ENCODE measurements at places on chromosomes 1 and 21.
A peak's percentile ranks its signal among the peaks of the same experiment; 100 is the strongest.

DNA sequence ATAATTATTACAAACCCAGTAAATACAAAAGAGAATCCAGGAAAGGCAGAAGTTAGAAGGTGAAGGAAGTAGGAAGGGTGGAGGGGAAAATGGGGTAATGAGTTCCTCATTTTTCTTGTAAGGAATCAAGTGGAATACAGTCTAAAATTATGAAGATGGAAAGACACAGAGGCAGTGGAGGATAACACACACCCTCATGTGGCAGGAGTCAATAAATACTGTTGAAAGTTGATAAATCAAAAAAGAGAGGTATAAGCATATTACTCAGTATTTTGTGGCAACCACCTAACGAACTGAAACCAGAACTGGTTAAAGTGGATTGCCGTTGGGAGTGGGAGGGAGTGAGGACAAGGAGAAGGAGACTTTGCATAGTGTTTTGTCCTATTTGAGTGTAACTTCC lies 78.6 kb upstream of the SLC44A3 start:
- no peak for DNase-seq

DNA sequence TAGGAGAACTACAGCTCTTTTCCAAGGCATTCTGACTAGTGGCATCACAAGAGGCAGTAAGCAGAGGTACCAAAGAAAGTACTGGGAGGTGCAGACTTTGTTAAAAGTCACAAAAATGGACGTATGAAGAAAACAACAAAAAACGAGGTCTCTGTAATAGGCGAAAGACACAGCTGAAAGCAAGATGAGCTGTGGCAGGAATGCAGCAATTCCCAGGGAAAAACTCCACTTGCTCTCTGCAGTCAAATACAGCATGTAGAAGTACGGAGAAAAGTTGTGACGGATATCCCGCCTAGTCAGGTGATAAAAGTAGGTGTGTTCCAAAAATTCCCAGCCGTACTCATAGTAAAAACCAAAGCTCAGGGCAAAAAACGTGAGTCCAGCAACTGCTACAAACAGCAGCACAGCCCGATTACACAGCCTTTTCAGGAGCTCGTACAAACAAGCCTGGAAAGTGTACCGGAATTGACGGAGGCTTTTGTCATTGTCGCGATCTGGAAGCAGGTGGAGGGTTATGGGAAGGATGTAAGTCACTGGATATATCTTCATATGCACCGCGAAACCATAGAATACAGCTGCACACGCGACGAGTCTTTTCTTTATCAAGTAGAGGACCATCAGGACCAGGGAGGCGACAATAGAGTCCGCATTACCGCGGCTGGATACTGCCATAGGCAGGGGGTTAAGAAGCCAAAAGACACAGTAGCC lies 979 bp downstream of the PIGM start:
- no peak for DNase-seq

DNA sequence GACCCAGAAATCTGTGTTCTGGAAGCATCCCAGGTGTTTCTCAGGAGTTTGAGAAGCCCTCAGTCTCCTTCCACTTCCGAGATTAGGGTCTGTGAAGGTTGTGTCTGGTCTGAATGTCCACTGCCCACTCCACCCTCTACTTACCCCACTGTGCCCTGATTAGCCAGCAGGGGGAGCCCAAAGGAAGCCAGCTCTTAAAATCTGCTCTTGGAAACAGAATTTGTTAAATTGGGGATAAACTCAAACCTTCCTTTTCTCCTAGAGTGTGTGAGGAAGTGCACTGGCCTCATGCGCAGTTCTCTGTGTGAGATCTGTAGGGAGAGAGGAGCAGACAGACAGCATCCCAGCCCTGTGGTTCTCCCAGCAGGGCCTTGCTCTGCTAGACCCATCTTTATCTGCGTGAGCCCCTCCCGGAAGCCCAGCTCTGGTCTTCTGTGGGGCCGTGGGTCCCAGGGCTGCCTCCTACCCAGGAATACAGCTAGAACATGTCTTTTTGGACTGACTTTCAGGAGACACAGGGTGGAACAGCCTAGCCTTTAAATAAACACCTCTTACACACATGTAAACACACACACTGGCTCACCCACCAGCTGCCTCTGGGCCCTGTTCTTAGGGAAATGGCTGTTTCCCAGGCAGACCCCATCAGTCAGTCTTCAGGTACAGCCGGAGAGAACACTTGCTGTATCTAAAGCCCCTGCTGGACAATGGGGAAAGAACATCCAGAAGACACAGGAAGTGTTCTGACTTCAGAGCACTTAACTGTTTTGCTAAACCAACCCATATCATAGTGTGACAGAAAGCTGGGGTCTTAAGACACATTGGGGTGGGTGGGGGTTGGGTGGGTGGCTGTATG lies 52.2 kb downstream of the SMYD2 start:
- DNase-seq: no peak

DNA sequence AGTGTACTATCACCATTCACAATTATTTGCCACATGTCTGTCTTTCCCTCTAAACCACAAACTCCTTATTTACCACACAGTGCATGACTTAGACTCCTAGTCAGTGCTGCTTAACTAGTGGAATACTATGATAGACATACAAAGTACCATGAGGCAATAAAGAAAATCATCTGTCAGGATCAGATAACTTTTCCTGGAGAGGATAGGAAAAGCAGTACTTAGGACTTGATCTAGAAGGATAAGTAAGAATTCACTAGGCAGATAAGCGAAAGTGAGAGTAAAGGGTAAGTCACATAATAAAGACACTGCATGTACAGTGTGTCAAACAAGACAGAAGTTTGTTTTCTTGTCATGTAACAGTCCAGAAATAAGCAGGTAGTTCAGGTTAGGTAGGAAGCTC lies 21.2 kb upstream of the TSPAN1 start:
- no peak for DNase-seq

DNA sequence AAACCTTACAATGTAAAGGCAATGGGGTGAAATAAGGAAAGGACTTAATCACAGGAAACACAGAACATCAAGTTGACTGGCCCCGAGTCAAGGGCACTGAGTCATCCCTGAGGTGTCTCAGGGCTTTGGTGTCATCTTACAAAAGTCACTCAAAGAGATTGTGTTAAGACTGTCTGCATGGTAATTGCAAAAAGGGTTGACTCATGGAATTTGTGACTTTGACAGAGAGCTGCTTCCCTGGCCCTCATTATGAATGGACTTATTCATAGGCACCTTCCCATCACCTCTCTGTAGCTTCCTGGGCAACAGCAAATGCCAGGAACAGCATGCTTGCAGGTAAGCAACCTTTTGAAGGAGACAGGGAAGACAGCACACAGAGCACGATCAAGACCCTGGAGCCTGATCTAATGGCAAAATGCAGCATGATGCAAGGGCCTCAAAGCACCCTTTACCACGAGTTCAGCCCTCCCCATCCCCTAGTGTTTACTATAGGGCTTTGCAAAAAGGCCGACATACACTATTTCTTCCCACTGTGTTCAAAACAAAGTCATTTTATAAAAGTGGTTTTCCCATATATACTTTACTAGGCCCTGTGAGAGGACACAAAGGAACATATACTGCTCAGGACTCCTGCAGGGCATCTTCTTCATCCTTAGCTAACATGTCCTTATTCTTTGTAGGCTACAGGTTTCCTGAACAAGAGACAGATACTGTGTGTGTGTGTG lies 17.1 kb downstream of the ZP4 start:
- DNase-seq: no peak

- DNase-seq: no peak
Observed at GRCh38 chr1:192559115-192560006, 16.2 kb upstream of the RGS1 start.

GRCh38 chr1:1432274-1432950 lies 3.1 kb upstream of the VWA1 start:
- DNase-seq: no peak

- DNase-seq: no peak
Observed at GRCh38 chr1:20109223-20109856, 10.0 kb downstream of the PLA2G2D start.

- DNase-seq: no peak
Observed at GRCh38 chr1:20602851-20603450, 14.1 kb downstream of the CDA start.

DNA sequence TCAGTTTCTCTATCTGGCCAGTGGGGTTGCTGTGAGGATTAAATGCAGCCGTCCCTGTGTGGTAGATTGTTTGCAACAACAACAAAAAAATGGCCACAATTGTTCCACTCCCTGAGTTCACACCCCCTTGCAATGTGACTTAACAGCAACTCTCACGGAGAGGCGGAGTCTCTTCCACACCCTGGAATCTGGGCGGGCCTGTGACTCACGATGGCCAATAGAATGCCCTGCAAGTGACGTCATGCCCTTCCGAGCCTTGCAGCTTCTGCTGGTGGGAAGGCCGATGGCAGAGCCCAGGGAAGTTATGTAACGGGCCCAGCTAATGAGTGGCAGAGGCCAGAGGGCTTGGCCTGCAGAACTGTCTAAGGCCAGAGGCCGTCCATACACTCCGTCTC lies 87.9 kb downstream of the RIPK4 start:
- no peak for DNase-seq

- peak; percentile 68 for DNase-seq
Observed at GRCh38 chr1:55337801-55338447, 122.8 kb upstream of the USP24 start.

- no peak for DNase-seq
Observed at GRCh38 chr1:59214248-59215208, 82.4 kb upstream of the FGGY start.

GRCh38 chr1:21200767-21201166 lies 24.1 kb upstream of the EIF4G3 start:
- no peak for DNase-seq

- no peak for DNase-seq
Observed at GRCh38 chr21:20424943-20425342, 573.3 kb upstream of the NCAM2 start.

DNA sequence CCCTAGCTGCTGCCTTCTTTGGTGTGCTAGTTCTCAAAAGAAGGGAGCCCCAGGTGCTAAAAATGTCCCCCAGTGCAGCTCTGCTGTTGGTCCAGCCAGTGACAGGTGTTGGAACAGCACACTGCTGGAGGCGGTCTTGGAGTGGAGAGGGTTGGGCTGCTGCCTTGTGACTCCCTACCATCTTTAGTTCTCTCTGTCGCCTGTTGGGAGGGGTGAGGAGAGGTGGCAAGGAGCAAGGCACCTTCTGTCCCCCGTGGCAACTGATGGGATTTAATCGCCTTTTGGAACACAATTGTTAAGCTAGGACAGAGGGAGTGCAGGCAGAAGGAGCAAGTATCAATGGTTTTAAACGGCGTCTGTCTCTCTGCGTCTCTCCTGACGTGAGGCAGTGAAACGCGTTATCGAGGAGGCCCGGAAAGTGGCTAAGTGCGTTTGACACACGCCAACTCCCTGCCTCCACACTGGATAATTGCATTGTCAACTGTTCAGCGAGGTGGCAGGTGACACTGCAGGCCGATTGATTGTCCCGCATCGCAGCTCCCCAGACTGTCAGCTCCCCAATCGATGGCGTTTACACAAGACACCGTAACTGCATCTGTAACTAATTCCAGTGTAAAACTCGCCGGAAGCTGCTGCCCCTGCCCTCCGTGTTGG lies 34.0 kb downstream of the TMEM53 start:
- DNase-seq: no peak

DNA sequence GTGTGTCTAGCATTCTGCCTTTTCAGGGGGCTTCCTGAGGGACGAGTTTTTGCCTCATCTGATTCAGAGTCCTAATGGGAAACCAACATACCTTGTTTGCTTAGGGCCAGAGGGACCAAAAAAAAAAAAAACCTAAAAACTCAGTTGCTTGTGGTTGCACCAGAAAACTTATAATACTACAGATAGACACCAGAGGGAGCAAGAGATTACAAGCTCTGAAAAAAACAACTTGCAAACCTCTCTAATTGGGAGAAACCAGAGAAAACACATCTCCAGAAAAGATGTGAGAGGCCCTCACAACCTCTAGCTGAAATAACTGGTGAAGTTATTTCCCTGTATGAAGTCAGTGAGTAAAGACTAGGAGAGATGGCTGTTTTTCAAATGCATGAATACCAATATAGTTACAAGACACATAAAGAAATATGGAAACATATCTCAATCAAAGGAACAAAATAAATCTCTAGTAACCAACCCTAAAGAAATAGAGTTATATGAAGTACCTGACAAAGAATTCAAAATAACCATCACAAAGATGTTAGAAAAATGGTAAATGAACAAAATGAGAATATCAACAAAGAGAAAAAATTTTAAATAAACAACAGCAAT lies 233.7 kb upstream of the NFIA start:
- no peak for DNase-seq

DNA sequence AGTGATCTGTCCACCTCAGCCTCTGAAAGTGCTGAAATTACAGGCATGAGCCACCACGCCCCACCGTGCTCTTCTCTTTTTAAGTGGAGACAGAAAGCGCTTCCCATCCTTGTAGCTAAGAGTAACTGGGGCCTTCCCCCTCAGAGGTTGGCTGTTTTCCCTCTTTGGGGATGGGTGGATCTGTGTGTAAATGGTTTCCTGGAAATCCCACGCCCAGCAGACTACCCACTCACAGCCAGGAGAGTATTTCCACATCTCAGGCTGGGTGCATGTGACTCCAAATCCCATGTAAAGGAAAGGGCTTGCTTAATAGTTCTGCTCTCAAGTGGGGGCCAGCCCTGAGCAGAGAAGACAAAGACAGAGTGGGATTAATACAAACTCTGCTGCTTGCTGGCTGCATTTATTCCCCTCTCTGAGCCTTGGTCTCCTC lies 19.6 kb upstream of the TCEA3 start:
- no peak for DNase-seq

- no peak for DNase-seq
Observed at GRCh38 chr1:69315823-69316222, 251.9 kb upstream of the LRRC7 start.

GRCh38 chr1:7089497-7089896 lies 304.2 kb downstream of the CAMTA1 start:
- DNase-seq: no peak

- DNase-seq: no peak
Observed at GRCh38 chr1:64223329-64224151, 20.1 kb downstream of the UBE2U start.

DNA sequence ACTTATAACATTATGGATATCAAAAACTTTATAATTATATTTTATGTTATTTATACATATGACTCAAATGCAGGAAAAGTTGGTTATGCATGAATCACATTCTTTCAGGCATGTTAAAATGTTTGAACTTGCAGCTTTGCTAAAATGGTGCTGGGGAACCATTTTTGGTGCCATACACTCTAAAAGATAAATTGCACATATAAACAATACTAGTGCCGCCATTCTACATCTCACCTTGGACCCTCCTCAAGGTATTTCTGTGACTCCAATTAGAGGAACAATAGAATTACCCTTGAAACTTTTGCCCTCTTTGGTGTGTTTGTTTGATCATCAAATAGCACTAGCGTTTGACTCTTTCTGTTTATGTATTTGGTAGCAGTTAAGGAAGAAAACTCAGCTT lies 997 bp downstream of the PRKACB start:
- DNase-seq: no peak
